ENCODE measurements at places on chromosomes 11 and 22.

DNA sequence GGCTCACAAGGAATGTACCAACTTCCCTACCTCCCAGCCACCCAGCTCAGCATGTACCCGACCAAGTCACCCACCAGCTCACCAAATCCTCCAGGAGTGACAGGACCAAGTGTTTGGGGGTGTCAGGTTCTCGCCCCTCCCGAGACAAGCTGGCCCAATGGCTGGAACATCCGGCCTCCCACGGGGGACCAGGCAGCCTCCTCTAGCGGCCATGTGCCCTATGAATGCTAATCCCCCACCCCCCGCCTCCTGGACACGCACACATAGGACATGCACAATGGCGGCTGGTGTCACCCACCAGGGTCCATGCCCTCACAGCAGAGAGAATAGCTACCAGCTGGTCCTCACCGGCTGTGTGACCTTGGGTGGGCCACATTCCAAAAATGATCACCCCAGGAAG, 151.0 kb downstream of the MN1 start:
- ATAC-seq, result no peak

DNA sequence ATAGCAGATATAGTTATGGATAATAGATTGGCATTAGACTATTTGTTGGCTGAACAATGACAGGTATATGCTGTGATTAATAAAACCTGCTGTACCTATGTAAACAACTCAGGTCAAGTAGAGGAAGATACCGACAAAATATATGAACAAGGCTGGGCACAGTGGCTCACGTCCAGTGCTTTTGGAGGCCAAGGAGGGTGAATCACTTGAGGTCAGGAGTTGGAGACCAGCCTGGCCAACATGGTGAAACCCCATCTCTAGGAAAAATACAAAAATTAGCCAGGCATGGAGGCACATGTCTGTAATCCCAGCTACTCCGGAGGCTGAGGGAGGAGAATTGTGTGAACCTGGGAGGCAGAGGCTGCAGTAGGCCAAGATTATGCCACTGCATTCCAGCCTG, 14.0 kb upstream of the CHKA start:
- ATAC-seq, result no peak

DNA sequence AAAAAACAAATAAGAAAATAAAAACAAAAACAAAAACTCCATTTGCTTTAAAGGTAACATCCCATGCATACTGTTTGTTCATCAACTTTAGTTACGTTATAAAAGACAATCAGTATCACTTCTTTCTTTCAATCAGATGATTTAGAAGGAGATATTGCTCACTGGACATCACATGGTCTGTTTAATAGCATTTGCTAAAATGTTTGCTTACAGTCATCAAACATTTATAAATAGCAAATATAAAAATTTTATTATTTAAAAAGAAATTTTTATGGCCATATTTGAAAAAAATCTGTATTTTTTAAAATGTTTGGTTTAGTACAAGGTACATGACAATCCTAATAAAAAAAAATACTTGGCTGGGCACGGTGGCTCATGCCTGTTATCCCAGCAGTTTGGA, 22.6 kb downstream of the MMP26 start:
- ATAC-seq, result no peak

DNA sequence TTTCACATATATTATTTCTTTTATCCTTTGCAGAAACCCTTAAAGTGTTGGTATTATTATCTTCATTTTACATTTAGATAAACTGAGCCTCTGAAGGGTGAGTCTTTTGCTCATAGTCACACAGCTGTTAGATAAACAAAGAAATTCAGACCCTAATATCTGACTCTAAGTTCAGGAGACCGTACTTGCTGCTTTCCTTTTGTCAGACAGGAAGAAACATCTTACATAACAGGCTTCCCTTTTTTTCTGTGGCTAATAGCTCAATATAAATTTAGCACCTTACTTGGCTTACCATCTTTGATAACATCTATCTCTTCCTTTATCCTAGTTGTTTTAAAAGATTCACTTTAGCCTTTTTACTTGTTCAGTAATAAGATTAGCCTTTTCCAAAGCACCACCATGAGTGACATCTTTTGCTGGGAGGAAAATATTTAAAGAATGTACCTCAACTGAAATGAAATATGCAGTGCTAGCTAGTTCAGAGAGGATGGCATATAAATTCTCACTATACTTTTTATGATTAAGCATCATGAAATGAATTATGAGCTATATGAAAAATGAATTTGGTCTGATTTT, 128.6 kb downstream of the WNT11 start:
- ATAC-seq, result no peak

- no peak for ATAC-seq
These were observed 92.7 kb downstream of the NAV2 start for GRCh38 chr11:19805376-19805775.
